ENCODE measurements at places on chromosomes 2 and 18.

DNA sequence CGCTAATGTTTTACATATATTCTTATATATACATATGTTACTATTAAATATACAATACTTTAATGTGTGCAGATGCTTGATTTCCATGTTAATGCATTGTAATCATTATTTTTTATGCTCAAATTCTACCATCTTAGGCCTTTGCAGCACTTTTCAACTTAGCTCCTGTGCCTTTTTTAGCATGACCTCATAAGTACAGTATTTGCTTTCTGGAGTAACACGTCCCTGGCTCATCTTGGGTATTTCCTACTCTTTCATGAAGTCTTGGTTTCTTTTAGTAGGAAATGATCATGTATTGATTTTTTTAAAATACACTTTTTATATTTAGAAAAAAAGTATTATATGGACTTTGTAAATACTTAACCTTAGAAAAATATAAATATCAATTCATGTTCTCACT lies 36.5 kb downstream of the CAB39 start:
- DNase-seq = no peak

- DNase-seq = peak; percentile 64
These were observed 17.6 kb downstream of the EMX1 start for GRCh38 chr2:72934683-72935610.

DNA sequence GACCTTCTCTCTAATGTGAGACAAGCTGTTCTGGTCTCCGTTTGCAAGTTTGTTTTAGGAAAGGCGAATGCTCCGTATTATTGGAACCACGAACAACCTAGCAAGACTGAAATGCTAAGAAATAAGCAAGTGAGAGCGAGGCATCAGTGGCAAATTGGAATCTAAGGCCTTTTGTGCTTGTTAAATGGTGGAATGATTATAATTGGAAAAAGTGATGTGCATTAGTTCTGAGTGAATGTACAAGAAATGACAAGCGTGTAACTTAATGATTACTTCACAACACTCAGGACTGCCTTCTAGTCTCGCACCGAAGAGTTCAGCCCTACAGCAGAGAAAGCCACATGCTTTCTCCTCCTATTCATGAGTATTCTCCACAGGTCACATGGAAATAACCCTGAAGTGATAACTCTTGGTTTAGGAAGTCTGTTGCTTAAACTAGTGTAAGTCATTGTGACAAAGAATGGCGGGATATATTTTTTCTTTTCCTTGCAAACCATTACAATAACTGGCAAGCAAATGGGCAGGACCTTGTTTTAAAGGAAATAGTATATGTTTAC lies 392.2 kb upstream of the FIGN start:
- DNase-seq = no peak

DNA sequence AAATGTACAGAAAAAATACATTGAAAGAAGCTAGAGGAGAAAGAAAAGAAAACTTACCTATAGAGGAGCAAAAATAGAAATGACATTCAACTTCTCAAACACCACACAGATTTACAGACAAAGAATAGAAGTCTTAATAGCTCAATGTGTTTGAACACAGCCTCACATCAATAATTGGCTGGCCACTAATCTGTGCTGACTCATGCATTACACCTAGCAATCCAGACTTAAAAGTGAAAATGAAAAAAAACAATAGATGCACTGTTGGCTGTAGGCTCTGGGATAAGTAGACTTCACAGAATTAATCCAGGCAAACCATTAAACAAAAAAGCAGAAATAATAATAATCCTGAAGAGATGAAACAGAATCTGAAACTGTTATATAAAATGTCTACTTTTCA lies 961.3 kb upstream of the CELF4 start:
- peak; percentile 39 for DNase-seq

GRCh38 chr2:132374961-132375360 lies 41.6 kb upstream of the GPR39 start:
- no peak for DNase-seq

DNA sequence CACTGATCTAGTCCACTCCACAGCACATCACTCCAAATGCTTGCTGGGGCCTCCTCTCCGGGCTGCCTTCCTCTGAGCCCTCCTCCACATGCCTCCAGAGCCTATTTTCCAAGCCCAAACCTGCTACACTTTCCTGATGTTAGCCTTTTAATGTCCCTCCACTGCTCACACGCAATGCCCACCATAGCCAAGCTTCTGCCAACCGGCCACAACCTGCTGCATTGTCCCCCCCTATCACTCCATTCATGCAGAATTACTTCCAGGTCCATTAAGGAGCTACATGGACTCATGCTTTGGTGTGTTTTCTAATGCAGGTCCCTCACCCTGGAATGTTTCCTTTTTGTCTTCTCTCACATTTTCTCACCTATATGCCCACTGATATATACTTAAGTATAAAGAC lies 129.3 kb downstream of the MARCHF4 start:
- DNase-seq = no peak

DNA sequence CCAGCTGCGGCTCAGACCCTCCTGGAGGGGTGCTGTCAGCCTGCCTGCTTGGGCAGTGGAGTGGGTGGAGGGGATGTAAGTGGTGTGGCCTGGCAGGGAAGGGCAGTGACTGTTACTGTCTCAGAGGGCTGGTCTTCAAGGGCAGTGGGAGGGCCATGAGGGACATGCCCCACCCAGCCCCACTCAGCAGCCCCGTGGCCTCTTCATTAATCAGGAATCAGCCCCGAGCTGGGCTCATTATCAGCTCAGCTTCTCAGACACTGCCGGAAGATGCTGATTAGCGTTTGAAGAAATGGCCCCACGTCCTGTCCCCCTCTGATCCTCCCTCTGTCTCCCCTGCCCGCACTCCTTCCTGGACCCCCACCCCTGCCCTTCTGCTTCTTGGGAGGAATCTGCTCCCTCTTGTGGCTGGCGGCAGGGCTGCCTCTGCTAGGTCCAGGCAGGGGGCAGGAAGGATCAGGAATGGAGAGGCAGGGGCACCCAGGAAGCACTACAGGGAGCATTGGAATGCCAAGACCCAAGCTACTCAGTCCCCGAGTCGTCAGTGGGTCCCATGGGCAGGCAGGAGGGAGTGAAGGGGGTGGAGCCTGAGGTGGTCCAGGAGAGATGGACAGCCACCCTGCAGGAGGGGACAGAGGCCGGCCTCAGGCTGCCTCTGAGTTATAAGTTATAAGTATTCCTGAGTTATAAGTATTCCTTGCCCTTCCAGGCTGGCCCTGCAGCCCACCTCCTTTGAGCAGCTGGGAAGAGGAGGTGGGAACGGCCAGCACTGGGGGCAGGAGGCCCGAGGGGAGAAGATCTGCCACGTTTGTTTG lies 7.0 kb downstream of the ASIC4 start:
- peak; percentile 66 for DNase-seq

- DNase-seq = no peak
These were observed 663.6 kb upstream of the NRXN1 start for GRCh38 chr2:51695531-51695930.

DNA sequence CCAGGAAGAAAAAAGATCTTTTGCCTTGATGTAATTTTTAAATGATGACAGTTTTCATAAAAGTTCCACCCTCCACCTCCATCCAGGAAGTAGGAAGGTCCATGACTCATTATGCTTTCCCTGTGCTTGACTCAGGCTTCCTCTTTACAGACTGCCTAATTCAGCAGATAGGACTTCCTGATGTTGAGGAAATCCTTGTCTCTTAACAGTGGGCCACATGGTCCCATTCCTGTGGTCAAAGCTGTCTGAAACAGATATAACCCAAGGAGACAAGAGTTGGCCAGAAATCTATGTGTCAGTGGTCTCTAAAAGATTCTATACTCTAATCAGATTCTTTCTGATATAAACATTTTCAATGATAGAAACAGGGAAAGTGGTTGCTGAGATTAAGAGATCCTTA lies 119.1 kb downstream of the BAZ2B start:
- peak; percentile 35 for DNase-seq

DNA sequence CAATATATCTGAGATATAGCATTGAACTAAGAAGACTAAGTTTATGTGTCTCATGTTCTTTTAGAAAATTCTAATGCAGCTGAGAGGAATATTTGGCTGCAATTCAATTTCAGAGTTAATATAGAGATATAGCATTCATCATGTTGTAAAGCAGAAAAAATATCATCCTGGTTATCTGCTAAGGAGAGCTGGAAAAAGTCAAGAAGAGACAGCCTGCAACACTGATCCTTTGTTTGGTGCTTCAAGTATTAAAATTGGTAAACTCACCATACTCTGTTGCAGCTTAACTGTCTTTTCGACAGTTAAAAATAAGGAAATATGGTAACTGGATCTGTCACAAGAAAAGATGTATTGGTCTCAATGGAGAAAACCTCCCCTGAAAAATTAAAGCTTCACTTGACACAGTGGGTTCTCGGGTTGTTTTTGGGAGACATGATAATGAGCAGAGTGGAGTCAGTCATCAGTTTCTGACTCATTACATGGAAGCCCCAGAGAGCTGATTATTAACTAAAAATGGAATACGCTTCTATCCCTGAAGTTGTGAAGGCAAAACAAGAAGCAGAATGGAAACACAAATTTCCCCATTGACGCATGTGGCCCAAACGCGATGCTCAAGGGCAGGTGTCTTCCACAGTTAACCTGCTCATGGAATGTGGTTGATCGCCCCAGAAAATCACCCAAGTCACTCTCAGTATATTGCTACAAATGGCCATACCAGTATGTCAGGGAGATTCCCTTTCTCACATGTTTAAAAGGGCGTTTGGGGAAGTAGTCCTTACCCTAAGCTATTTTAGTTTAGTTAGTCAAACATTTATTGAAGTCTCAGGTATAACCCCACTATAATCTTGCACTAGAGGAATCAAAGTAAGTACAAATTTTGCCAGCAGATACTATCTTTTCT lies 8.2 kb downstream of the BCL2 start:
- DNase-seq = no peak

Data from Calu3 (cell line).